Left colon (tissue), 2 donors: ENCODE measurements at places on chromosomes 1 and 21. TPM values are rescaled to one million over a fixed set of nuclear protein-coding genes. Genes with fewer than 3 reads are reported as not detected.

The MAD2L2 gene
- total RNA-seq = 7.0 TPM

- DNase-seq = no peak
Measured at GRCh38 chr1:234851450-234852438, 241.8 kb upstream of the IRF2BP2 start.

DNA sequence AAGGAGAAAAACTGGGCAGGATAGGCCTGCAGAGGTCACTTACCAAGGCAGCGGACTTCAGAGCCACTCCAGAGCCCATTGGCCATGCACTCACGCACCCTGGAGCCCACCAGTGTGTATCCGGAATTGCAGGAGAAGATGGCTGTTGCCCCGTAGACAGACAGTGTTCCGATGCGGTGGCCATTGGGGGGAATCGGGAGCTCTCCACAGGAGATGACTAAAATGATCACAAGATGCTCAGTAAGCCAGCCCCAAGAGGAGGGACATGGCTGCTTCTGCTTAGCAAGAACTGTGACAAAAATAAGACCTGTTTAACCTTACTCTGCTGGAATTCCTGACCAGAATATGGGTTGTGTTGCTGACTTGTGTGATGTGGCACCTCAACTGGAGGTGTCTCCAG is 96.9 kb downstream of the ZSCAN20 start:
- no peak for DNase-seq

GRCh38 chr1:58780836-58781452 is 2.9 kb downstream of the JUN start:
- no peak for DNase-seq

GRCh38 chr1:22275167-22275566 is 132.3 kb upstream of the WNT4 start:
- DNase-seq = no peak

- no peak for DNase-seq
Measured at GRCh38 chr1:36095760-36096405, 7.2 kb downstream of the ADPRS start.

GRCh38 chr21:43864962-43865539 is at the start of gene AGPAT3:
Gene AGPAT3, plus strand, starts transcription at chr21:43865223. Its CDS starts 94,459 bp downstream, at chr21:43959682.
- no peak for DNase-seq

DNA sequence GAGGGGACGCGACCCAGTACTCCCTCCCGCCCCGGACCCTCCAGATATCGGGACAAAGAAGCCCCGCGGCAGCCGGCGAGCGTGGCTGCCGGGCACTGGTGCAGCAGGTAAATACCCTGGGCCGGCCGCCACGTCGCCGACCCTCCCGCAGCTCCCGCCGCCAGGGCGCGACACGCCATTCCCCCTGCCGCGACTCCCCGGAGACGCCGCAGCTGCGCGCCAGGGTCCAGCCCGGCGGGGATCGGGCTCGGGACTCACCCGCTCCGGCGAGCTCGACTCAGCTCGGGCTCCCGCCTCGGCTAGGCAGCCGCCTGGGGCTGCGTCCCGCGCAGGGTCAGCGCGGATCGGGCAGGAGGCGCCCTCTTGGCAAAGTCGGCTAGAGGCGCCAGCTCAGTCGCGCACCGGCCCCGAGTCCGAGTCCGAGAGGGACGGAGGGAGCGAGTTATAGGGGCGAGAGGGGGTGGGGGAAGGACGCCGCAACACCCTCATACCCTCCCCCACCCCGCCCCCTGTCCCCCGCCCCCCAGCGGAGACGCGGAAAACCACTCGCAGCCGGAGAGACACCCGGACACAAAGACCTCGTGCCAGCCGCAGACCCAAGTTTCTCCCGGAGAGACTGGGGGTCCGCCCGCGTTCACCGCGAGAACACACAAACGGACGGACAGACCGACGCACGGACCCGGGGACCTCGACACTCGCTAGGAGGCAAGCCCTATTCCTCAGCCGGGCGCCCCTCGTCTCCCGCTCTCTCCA is 985 bp downstream of the SYT6 start:
- DNase-seq = peak; percentile 30
